ENCODE measurements at places on chromosomes 16 and 17.

GRCh38 chr16:29910819-29911675 lies 10.8 kb downstream of the ASPHD1 start:
- no peak for DNase-seq

- DNase-seq = no peak
Measured at GRCh38 chr17:17412326-17412725, 64.5 kb upstream of the MED9 start.

GRCh38 chr17:50953831-50954601 lies 87.9 kb upstream of the TOB1 start:
- DNase-seq = no peak

DNA sequence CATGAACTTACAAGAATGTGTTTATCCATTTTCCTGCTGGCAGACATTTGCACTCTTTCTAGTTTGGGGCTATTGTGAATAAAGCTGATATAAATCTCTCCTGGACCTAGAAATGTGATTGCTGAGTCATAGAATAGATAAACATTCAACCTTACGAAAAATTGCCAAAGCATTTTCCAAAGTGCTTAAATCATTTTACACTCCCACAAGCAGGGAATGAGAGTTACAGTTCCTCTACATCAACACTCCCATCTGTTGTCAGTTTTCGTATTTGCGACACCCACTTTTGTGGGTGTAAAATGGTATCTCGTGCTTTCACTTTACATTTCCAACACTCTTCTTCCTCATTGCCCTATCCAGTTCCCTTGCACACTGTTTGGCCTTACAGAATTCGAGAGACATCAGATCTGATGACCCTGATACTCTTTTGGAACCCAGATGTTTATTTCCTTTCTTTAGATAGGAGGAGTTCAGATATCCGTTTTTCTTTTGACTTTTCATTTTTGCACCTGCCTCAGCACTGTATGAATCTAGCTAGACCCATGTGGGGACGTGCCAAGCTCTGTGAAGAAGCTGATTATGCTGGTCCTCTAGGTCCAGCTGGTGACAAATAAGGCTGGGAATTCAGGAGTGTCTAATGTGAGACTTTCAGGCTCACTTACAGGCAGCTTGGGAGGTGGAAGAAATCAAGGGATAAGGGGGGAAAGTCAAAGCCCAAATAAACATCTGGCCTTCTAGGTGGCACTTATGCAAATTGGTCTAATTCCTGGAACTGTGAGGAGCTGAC lies 14.0 kb downstream of the SOX9 start:
- no peak for DNase-seq

- no peak for DNase-seq
Measured at GRCh38 chr17:77736199-77736585, 222.3 kb upstream of the TNRC6C start.

GRCh38 chr17:38364741-38365140 lies 13.1 kb downstream of the SOCS7 start:
- no peak for DNase-seq

DNA sequence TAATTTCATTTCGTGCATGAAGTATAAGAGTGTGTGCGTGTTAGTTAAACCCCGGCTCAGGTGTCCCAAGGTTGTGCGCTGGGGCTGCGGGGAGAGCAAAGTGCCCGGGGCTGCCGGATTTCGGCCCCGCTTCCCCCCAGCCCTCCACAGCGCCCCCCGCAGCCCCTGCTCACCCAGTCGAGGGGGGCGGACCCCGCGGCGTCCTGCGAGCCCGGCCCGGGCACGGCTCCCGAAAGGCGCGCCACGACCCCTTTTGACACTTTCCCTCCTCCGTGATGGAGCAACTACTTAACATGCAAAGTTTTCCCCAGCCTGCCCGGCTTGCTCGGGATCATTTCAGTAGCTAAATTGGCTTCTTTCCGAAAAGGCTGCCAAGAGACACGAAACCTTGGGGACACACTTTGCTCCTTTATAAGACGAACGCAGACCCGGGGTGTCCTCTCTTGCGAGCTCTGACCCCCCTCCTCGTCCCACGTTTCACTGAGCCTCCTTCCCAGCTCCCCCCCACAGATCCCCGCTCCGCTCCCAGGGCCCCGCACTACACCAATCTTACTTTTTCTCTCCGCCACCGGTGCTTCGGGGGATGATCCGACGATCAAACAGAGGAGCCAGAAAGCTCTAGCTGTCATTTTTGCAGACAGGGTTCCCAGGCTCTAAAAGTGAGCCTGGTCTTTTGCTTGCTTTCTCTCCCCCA lies 552 bp downstream of the C17orf58 start:
- no peak for DNase-seq

- DNase-seq = no peak
Measured at GRCh38 chr16:26593700-26594099, 473.0 kb upstream of the C16orf82 start.

DNA sequence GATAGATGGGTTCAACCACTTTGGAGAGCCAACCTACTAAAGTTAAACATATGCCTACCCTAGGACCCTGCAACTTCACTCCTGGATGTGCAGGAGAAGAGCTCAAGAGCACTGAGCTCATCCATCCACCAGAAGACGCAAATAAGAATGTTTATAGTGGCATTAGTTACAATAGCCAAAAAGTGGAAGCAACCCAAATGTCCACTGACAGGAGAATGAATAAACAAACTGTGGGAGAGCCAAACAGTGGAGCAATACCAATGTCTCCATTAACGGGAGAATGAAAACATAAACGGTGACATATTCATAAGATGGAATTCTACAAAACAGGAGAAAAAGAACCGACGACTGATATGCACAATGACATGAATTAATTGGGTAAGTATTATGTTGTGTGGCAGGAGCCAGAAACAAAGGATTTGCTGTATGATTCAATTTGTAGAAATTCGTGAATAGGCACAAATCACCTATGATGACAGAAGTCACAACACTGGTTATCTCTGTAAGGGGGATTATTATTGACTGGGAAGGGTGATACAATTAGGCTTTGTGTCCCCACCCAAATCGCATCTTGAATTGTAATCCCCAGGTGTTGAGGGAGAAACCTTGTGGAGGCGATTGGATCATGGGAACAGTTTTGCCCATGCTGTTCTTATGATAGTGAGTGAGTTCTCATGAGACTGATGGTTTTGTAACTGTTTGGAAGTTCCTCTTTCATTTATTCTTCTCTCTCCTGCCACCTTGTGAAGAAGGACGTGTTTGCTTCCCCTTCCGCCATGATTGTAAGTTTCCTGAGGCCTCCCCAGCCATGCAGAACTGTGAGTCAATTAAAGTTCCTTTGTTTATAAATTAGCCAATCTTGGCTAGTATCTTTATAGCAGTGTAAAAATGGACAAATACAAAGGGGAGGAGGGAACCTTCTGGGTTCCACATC lies 57.9 kb upstream of the PLCG2 start:
- no peak for DNase-seq

- no peak for DNase-seq
Measured at GRCh38 chr16:10828851-10829366, 10.3 kb upstream of the TVP23A start.

- no peak for DNase-seq
Measured at GRCh38 chr17:76810956-76811355, 57.2 kb upstream of the MGAT5B start.

- no peak for DNase-seq
Measured at GRCh38 chr17:77328823-77329740, 188.3 kb downstream of the SEC14L1 start.

GRCh38 chr17:50180111-50180510 lies 14.3 kb downstream of the SGCA start:
- DNase-seq = no peak

DNA sequence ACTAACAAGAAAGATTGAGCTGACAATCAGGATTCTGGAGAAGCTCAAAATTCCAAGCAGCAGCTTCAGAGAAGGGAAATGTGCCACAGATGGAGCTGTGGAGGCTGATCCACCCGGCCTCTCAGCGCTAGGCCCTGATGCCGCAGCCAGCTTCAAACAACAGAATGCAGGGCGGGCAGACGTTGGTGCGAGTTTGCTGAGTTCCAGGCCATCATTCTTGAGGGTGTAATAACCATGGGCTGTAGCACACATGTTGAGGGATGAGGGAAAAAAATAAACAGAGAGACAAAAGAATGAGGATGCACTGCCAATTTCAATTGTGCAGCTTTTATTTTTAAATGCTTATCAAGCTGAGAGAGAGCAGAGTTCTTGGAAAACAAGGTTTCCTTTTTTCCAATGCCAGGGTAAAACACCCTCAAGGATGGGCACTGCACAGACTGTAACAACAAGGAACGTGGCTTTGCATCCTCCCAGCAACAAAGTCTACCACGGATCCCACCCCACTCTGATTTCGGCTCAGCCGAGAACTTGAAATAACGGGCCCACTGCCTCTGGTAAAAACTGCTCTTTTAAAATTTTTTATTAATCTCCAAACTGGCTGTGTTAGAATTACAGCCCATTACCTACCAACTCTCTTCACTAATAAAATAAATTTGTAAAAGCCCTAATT lies 90.2 kb downstream of the SMG6 start:
- DNase-seq = no peak

GRCh38 chr17:28547623-28548416 lies 4.6 kb downstream of the UNC119 start:
- peak; percentile 40 for DNase-seq

DNA sequence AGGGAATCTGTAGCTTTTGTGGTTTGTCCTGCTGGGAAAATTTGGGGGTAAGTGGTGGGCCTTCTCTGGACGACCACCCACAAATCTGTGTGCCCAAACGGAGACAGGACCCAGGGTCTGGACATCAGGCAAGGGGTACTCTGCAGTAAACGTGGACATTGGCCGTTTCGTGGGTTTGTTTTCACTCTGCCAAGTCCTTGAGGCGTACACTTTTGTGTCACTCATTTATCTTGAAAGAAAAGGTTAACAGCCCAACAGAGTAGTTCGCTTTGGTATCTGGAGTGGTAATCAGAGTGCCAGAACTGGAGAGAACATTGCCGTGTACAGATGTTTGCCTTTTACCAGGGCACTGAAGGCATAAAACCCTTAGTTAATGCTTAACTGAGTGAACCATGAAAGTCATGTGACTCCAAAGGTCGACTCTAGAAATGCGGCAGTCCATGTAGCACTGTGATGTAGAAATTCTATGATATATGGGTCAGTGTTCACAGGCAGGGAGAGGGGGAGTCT lies 15.4 kb downstream of the NAA60 start:
- DNase-seq = no peak

- no peak for DNase-seq
Measured at GRCh38 chr17:78248051-78248914, 16.9 kb downstream of the TMEM235 start.

- no peak for DNase-seq
Measured at GRCh38 chr16:48955837-48956236, 325.8 kb downstream of the CBLN1 start.

GRCh38 chr17:69282002-69282401 lies 44.9 kb downstream of the ABCA5 start:
- DNase-seq = no peak

- no peak for DNase-seq
Measured at GRCh38 chr17:59357219-59357697, 25.8 kb downstream of the YPEL2 start.

All from naive thymus-derived CD4-positive, alpha-beta T cell (primary cell).